Frontal cortex (tissue), 4 donors: ENCODE measurements at places on chromosomes 7 and 10.

DNA sequence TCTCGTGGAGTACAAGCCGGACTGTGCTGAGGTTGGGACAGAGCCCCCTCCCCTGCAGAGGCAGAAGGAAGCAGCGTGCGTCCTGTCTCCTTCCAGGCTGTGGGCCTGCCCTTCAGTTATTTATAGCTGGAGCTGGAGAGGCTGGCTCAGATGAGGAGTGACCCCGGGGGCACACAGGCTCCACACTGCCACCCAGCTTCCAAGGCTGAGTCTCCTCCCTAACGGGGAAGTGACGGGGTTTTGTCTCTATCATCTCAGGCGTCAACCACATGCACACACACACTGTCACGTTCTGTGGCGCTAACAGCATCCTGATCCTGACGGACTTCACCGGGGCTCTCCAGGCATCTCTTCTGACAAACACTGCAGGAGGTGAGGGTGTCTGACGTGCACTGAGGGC, 25.4 kb downstream of the AMZ1 start:
- DNase-seq: no peak

GRCh38 chr7:4225361-4225771, 456.7 kb upstream of the FOXK1 start:
- DNase-seq: no peak

- DNase-seq: no peak
Observed at GRCh38 chr10:61795551-61795950, 105.9 kb upstream of the ARID5B start.

- DNase-seq: no peak
Observed at GRCh38 chr10:86075512-86075911, 291.1 kb downstream of the GRID1 start.

GRCh38 chr7:75536940-75537538, 44.9 kb downstream of the SPDYE5 start:
- DNase-seq: no peak

DNA sequence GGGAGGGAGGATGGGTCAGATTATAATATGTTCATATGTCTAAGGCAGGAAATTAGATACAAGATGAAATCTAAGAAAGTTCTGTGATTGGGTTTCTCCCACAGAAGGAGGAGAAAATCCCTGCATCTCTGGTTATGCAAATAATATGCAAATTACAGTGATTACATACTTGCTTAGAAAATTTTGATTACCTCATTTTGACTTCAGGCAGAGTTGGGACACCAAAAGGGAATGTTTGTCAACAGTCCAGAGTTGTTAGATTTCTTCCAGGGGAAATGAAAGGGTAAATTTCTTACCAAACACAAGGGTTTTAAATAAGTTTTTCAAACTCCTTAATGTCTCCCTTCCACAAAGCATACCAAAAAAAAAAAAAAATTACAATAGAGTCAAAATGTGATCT, 101.4 kb upstream of the STEAP1B start:
- no peak for DNase-seq

DNA sequence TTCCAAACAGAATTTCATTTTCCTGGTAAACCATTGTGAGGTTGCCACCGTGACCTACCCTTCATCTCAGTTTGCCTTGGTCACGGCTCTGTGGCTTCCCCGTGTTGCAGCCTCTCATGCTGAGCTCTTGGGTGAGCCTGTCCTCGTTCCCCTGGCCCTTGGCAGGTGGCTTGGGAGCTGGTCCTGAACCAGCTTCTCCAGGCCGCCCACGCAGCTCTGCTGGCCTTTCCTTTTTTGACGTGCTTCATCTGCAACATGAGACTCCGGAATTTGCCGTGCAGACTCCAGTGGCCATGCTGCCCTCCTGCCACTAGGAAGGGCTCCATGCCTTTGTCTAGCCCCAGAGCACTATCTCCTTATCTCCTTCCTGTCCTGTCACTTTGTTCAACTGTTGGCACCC, 93.0 kb upstream of the NPS start:
- no peak for DNase-seq

DNA sequence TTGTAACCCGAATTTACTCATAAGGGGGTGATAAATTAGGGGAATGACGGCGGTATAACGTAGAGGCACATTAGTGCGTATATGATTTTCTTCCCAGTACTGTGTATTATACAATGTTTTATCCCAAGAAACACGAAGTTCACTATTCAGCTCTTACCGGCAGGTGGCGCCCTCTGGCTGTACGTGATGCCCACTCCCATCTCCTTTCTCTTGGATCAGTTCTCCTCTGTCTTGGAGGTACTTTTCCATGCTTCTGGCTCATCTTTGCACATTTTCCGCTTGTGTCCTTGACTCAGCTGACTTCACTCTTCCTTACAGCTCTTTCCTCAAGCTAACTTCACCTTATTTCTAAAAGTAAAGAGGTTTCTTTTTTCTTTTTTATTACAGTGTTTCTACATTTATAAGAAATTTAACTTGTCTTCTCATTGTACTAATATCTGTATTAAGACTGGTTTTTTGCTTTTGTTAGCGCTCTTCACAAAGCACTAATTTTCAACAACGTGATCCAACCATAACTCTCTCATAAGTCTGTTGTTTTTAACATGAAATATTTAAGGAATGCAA, 21.3 kb downstream of the TMEM176B start:
- peak; percentile 33 for DNase-seq

GRCh38 chr10:5719546-5719945, 34.9 kb downstream of the TASOR2 start:
- no peak for DNase-seq

- no peak for DNase-seq
Observed at GRCh38 chr7:36911788-36912187, 187.5 kb upstream of the AOAH start.

DNA sequence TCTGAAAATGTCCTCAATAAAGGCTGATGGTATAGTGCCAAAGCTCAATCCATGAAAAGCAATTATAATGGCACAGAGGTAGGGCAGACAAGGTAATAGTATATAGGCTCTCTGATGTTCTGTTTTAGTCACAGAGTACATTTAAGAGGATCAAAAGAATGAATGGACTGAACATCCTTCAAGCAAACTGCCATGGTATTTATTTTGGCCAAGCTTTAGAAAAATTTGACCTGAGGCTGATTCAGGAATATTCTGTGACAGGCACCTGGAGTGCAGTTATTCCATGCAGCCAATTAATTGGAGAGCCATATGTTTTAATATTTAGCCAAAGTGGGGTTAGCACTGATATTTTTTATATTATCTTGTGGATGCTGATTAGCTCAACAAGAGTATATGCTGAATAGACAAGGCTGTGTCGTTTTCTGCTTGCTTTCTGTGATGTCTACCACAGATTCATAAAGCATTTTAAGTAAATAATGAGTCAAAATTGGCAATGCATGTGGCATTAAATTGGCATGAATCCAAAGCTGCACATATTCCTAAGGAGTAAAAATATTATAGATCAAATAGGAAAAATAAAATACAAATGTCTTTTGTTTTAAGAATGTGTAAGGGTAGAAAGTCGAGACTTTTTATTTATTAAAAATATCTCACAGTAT, 177.4 kb downstream of the PCLO start:
- DNase-seq: no peak

GRCh38 chr7:75876126-75876881, 2.5 kb upstream of the RHBDD2 start:
- no peak for DNase-seq

GRCh38 chr10:108817584-108817983, 1105.7 kb downstream of the XPNPEP1 start:
- no peak for DNase-seq

- no peak for DNase-seq
Observed at GRCh38 chr7:155322530-155322929, 24.9 kb downstream of the INSIG1 start.
